Transverse colon (tissue), 4 donors: ENCODE measurements at places on chromosomes 13 and 19. TPM values are rescaled to one million over a fixed set of nuclear protein-coding genes. Genes with fewer than 3 reads are reported as not detected.

LRRC4B gene
- 0.82 TPM for total RNA-seq

ZNF433 gene
- 13.5 TPM for total RNA-seq

EDNRB gene
- total RNA-seq, result 5.5 TPM

DNA sequence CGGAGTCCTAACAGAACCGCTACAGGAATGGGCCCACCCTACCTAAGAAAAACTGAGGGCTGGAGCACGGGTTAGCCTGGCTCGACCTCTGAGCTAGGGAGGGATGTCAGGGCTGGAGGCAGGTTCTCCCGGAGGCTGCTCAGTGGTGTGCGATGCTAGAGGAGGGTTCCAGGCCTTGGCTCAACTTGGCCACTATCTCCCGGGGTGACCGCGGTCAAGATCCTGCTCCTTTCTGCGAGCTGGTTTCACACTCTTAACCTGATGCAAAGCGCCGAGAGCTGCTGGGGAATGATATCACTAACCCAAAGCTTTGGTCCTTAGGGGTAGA lies 301 bp downstream of the POP4 start:
- DNase-seq, result no peak

DNA sequence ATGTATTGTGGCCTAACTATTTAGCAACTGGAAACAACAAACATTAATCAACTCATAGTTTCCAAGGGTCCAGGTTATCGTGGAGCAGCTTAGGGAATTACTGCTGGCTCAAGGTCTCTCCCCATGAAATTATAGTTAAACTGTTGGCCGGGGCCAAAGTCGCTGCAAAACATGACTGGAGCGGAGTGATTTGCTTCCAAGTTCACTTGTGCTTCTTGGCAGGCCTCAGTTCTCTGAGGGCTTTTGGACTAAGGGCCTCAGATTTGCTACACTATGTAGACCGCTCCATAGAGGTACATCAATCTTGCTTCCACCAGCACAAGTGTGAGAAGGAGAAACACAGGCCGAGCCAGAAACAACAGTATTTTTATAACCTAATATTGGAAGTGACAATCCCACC lies 9.4 kb upstream of the KBTBD7 start:
- no peak overlapping the region for H3K4me3 ChIP-seq
- no peaks in the 10 kb centered on the region for H3K27me3 ChIP-seq
- no peaks in the 10 kb centered on the region for H3K36me3 ChIP-seq
- no peak for DNase-seq
- H3K27ac ChIP-seq, result no peak overlapping the region
- no peaks in the 10 kb centered on the region for H3K4me1 ChIP-seq

- no peaks in the 10 kb centered on the region for H3K4me1 ChIP-seq
- peaks cover 1% of the 10 kb centered on the region for H3K36me3 ChIP-seq
- DNase-seq, result no peak
- no peaks in the 10 kb centered on the region for H3K27me3 ChIP-seq
These were observed 82.8 kb downstream of the TSC22D1 start for GRCh38 chr13:44493213-44493812.
